ENCODE measurements at places on chromosomes 3 and 15. TPM values are rescaled to one million over a fixed set of nuclear protein-coding genes. Genes with fewer than 3 reads are reported as not detected.

Gene CFAP92
- total RNA-seq = 1.6 TPM

Gene GTF2E1
- 40.9 TPM for total RNA-seq

Gene TMC3
- total RNA-seq = not detected

Gene SKOR1
- 0.17 TPM for total RNA-seq

Gene SLC15A2
- 5.2 TPM for total RNA-seq

Gene CKMT1B
- 31.4 TPM for total RNA-seq

Gene SEMA5B
- 26.8 TPM for total RNA-seq

Gene CEP152
- 12.4 TPM for total RNA-seq

Gene ACTC1
- 26.2 TPM for total RNA-seq

Gene ITIH4
- total RNA-seq = 1.4 TPM

GRCh38 chr3:45464336-45465170 is 76.2 kb downstream of the LARS2 start:
- peaks cover 11% of the 10 kb centered on the region for H3K36me3 ChIP-seq
- no peak overlapping the region for H3K27ac ChIP-seq
- H3K4me3 ChIP-seq = 0 out of 2 replicates have a peak overlapping the region, but pooled peaks have one; percentile 10
- DNase-seq = peak; percentile 87
- no peaks in the 10 kb centered on the region for H3K27me3 ChIP-seq

- no peak for DNase-seq
- no peak overlapping the region for H3K27ac ChIP-seq
- no peak overlapping the region for H3K4me3 ChIP-seq
- H3K36me3 ChIP-seq = no peaks in the 10 kb centered on the region
These were observed 47.6 kb downstream of the RHCG start for GRCh38 chr15:89448825-89449224.

- DNase-seq = no peak
- H3K36me3 ChIP-seq = no peaks in the 10 kb centered on the region
- no peak overlapping the region for H3K27ac ChIP-seq
- H3K4me1 ChIP-seq = peaks cover 19% of the 10 kb centered on the region
- H3K4me3 ChIP-seq = no peak overlapping the region
These were observed 64.7 kb downstream of the EOMES start for GRCh38 chr3:27657404-27657803.

GRCh38 chr3:98776140-98776493 is 13.0 kb downstream of the ST3GAL6 start:
- H3K27ac ChIP-seq = no peak overlapping the region
- H3K36me3 ChIP-seq = no peaks in the 10 kb centered on the region
- H3K4me1 ChIP-seq = no peaks in the 10 kb centered on the region

DNA sequence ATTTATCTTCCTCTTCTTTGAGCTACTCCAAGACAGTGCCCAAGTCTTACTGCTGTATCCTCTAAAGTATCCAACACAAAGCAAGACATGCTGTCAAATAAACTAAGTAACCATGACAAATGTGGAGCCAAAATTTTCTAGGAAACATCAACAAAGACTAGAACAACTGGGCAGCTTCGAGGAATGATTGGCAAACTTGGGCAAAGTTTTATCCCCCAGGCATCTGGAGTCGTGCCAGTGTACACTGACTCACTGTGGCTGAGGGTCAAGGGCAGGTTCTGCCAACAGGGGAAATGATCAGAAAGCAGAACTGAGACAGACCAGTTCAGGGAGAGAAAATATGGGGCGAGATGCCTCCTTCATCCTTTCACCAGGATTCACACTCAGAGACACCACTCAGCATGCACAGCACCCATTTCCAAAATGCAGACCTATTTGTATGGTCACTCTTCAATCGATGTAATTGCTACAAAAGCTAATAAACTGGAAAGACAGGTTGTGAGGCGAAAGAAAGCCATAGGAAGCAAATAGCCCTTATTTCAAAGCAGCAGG is 65.8 kb downstream of the MB21D2 start:
- H3K27me3 ChIP-seq = no peaks in the 10 kb centered on the region
- no peak for DNase-seq
- H3K27ac ChIP-seq = no peak overlapping the region
- no peaks in the 10 kb centered on the region for H3K36me3 ChIP-seq

DNA sequence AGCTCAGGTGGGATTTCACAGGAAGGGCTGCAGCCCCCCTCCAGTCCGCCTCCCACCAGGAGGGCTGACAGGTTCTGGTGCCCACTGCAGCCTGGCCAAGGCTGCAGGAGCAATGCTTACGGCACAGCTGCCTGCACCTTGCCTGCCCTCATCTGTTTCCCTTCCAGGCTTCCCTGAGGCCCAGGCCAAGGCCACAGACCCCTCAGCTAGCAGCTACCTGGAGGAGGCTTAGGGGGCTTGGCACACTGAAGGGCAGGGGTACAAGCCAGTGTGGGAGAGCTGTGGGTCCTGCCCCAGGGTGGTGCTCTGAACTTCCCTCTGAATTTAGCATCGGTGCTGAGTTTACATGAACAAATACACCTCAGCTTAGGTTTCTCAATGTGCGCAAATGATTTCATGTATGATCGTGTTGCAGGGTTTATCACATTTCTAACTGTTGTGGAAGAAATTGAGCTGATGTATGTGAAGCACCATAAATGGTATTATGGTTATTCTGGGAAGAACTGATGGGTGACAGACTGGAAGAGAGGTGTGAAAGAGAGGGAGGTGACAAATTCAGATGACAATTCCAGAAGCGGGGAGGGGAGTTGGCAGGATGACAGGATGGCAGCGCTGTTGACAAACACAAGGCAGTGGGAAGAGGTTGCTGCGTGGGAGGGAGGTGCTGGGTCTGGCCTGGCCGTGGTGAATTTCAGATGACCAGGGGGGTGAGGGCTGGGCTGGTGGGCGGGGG is 6.1 kb downstream of the RHCG start:
- H3K27ac ChIP-seq = no peak overlapping the region
- H3K27me3 ChIP-seq = peaks cover 14% of the 10 kb centered on the region
- H3K4me1 ChIP-seq = 0 out of 2 replicates have a peak, but pooled peaks cover 3% of the 10 kb centered on the region
- no peak for DNase-seq
- no peak overlapping the region for H3K4me3 ChIP-seq

- H3K36me3 ChIP-seq = no peaks in the 10 kb centered on the region
- DNase-seq = no peak
- no peaks in the 10 kb centered on the region for H3K27me3 ChIP-seq
- no peaks in the 10 kb centered on the region for H3K4me1 ChIP-seq
- H3K4me3 ChIP-seq = no peak overlapping the region
These were observed 21.9 kb downstream of the KY start for GRCh38 chr3:134628884-134629283.

GRCh38 chr3:9508781-9509180 is 44.8 kb downstream of the LHFPL4 start:
- peaks cover 4% of the 10 kb centered on the region for H3K4me1 ChIP-seq
- no peak overlapping the region for H3K27ac ChIP-seq
- no peaks in the 10 kb centered on the region for H3K36me3 ChIP-seq
- peak; percentile 83 for DNase-seq

- no peaks in the 10 kb centered on the region for H3K36me3 ChIP-seq
- H3K4me3 ChIP-seq = no peak overlapping the region
- H3K27me3 ChIP-seq = no peaks in the 10 kb centered on the region
These were observed 36.0 kb upstream of the CBLB start for GRCh38 chr3:105904678-105905284.

DNA sequence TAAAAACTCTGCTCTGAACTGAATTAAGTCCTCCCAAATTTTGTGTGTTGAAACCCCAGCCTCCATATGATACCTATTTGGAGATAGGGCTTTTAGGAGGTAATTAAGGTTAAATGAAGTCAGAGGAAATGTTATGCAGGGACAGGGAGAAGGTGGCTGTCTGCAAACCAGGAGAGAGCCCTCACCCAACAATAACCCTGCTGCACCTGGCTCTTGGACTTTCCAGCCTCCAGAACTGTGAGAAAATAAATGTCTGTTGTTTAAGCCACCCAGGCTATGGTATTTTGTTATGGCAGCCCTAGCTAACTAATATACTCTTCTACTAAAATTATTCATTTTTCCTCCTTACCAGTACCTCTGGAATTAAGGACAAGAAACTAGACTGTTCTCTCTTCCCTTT is 79.5 kb downstream of the MEIS2 start:
- no peak for DNase-seq
- no peaks in the 10 kb centered on the region for H3K27me3 ChIP-seq
- no peak overlapping the region for H3K4me3 ChIP-seq
- peaks cover 4% of the 10 kb centered on the region for H3K4me1 ChIP-seq
- H3K27ac ChIP-seq = no peak overlapping the region

- no peak for DNase-seq
- H3K27ac ChIP-seq = peak overlapping the region; percentile 59
- no peak overlapping the region for H3K4me3 ChIP-seq
- H3K27me3 ChIP-seq = no peaks in the 10 kb centered on the region
These were observed 10.6 kb downstream of the FAM131A start for GRCh38 chr3:184348057-184348382.

DNA sequence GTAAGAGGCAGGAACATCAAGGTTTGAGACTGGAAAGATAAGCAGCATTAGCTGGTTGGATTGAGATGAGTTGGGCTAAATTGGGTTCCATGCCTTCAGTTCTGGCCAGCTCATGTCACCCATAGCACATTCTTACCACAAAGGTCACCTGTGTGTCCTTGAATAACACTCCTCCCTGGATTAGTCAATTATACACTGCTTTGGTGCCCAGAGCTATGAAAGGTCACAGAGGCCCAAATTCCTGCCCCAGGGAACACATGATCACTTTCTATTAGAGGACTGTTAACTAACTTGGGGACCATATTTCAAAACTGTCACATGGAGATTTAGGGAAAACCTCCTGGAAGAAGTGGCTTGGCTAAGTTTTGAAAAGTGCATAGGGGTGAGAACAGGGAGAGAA is 40.1 kb upstream of the XCR1 start:
- H3K36me3 ChIP-seq = no peaks in the 10 kb centered on the region
- H3K27me3 ChIP-seq = no peaks in the 10 kb centered on the region
- no peak overlapping the region for H3K4me3 ChIP-seq
- no peak for DNase-seq
- no peak overlapping the region for H3K27ac ChIP-seq

- H3K27ac ChIP-seq = peak overlapping the region; percentile 80
- peak; percentile 93 for DNase-seq
- H3K36me3 ChIP-seq = no peaks in the 10 kb centered on the region
- H3K4me1 ChIP-seq = peaks cover 16% of the 10 kb centered on the region
- H3K4me3 ChIP-seq = peak overlapping the region; percentile 69
These were observed 1.3 kb downstream of the KLF15 start for GRCh38 chr3:126355777-126356372.

DNA sequence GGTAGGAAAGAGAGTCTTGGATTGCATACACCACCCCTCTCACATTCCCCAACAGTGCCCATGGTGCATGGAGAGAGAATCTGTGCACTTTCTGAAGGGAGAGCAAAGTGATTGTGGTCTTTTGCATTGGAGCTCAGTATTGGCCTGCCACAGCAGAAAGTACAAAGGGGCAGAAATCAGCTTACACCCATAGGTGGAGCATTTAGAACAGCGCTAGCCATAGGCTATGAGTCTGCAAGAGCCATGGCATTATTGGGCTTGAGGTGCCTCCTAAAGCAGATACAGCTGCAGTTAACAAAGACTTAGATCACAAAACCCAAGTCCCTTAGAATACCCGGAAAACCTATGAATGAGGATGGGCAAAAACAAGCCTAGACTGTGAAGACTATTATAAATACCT is 21.8 kb downstream of the SI start:
- H3K4me1 ChIP-seq = no peaks in the 10 kb centered on the region
- H3K36me3 ChIP-seq = no peaks in the 10 kb centered on the region
- H3K27ac ChIP-seq = no peak overlapping the region
- DNase-seq = peak; percentile 2
- no peaks in the 10 kb centered on the region for H3K27me3 ChIP-seq
- no peak overlapping the region for H3K4me3 ChIP-seq

DNA sequence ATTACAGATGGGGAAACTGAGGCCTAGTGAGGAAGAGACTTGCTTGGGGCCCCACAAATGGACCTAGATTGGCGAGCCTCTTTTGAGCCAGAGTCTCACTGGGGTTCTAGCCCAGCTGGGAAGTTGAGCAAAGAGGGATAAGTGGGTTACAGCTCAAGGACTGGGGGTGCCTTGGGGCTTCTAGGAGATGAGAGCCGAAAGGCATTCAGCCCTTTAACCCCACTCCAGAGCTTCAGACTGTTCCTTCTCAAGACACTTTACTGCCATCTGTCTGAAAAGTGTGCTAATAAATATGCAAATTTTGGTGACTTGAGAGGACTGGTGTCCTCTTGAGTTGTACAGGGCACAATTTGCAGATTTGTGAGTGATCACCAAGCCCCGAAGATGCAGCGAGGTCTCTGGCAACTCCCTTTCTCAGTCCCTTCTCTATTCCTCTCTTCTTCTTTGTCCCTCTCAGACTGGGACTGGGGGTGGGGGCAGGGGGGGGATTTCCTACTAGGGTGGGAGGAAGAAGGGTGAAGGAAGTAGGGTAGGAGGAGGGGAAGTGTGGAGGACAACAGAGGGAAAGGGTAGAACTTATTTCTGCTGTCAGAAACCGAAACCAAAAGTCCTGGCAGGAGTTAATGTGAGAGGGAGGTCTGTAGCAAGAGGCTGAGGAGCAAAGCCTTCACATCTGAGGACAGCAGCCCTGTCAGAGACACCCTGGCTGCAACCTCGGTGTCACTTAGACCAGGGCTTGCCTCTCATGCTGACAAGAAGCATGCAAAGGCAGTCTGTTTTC is 16.2 kb upstream of the ANKDD1A start:
- no peaks in the 10 kb centered on the region for H3K36me3 ChIP-seq
- peak overlapping the region; percentile 60 for H3K4me3 ChIP-seq
- no peak for DNase-seq
- H3K4me1 ChIP-seq = peaks cover 23% of the 10 kb centered on the region
- H3K27me3 ChIP-seq = no peaks in the 10 kb centered on the region
- no peak overlapping the region for H3K27ac ChIP-seq

GRCh38 chr3:42803414-42804105 is 730 bp downstream of the HIGD1A start:
- DNase-seq = peak; percentile 51
- peak overlapping the region; percentile 91 for H3K27ac ChIP-seq
- H3K27me3 ChIP-seq = peaks cover 19% of the 10 kb centered on the region
- no peaks in the 10 kb centered on the region for H3K36me3 ChIP-seq
- H3K4me3 ChIP-seq = peak overlapping the region; percentile 92
- H3K4me1 ChIP-seq = peaks cover 28% of the 10 kb centered on the region

- no peaks in the 10 kb centered on the region for H3K27me3 ChIP-seq
- no peak overlapping the region for H3K4me3 ChIP-seq
- DNase-seq = no peak
- H3K4me1 ChIP-seq = no peaks in the 10 kb centered on the region
- no peaks in the 10 kb centered on the region for H3K36me3 ChIP-seq
These were observed 216.9 kb downstream of the ZBTB20 start for GRCh38 chr3:114929971-114930732.

GRCh38 chr3:190169877-190170276 is 49.2 kb upstream of the P3H2 start:
- H3K36me3 ChIP-seq = no peaks in the 10 kb centered on the region
- no peak overlapping the region for H3K4me3 ChIP-seq
- H3K27me3 ChIP-seq = no peaks in the 10 kb centered on the region
- H3K27ac ChIP-seq = no peak overlapping the region
- H3K4me1 ChIP-seq = peaks cover 8% of the 10 kb centered on the region

DNA sequence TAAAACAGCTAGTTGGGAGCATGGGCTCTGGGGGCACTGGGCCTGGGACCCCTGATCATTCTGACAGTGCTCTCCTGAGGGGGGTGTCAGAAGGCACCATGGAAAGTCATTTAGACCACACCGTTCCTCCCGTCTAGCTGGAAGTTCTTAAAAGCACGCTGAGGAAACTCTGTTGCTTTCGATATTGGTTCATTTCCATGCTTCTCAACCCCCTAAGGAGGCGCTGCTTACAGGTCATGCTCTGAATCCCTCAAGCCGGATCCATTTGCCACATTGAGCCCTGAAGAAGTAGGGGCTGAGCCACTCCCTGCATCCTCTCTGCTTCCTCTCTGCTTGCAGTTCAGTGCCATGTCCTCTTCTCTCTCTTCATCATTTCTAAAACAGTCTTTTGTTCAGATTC is 187.2 kb downstream of the CACNA2D3 start:
- H3K4me3 ChIP-seq = no peak overlapping the region
- no peaks in the 10 kb centered on the region for H3K36me3 ChIP-seq
- DNase-seq = peak; percentile 20
- no peaks in the 10 kb centered on the region for H3K27me3 ChIP-seq
- peaks cover 5% of the 10 kb centered on the region for H3K4me1 ChIP-seq

Data from GM23338 (cell line).